NCI-H510A treated with DMSO at 0.1 percent for 48 hours (cell line): ENCODE measurements at places on chromosomes 12 and 14.

DNA sequence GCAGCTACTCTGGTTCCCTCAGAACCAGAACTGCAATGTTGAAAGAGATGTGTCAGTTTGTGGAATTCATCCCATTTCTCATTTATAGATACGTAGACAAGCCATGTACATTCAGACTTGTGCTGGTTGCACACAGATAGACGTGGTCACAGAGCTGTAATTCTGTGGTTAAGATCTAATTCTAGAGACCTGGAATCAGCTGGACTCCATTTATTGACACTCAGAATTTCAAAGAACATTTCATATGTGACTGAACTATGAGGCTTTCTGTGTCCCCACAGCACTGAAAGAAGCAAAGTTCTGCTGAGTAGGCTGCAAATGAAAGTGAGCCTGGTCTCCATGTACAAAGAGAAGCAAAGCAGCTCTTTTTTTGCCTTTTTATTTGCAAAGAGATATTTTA is 220.2 kb upstream of the NAV3 start:
- no peak for DNase-seq

GRCh38 chr14:60301685-60302084 is 52.7 kb downstream of the PPM1A start:
- no peak for DNase-seq

DNA sequence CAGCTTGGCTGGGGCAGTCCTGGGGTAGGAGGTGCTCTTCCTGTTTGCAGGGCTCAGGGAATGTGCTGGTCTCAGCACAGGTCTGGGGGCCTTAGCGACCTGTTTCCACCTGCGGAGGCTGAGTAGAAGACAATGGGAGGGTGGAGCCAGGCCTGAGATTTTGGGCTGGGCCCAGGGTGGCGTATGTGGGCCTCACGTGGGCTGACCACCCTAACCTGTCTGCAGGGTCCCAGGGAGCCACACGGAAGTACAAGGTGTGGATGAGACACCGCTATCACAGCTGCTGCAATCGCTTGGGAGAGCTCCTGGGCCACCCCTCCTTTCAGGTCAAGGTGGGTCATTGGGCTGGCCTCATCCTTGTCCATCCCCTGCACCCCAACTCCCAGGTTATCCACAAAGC is 1.1 kb downstream of the NOC4L start:
- no peak for DNase-seq

DNA sequence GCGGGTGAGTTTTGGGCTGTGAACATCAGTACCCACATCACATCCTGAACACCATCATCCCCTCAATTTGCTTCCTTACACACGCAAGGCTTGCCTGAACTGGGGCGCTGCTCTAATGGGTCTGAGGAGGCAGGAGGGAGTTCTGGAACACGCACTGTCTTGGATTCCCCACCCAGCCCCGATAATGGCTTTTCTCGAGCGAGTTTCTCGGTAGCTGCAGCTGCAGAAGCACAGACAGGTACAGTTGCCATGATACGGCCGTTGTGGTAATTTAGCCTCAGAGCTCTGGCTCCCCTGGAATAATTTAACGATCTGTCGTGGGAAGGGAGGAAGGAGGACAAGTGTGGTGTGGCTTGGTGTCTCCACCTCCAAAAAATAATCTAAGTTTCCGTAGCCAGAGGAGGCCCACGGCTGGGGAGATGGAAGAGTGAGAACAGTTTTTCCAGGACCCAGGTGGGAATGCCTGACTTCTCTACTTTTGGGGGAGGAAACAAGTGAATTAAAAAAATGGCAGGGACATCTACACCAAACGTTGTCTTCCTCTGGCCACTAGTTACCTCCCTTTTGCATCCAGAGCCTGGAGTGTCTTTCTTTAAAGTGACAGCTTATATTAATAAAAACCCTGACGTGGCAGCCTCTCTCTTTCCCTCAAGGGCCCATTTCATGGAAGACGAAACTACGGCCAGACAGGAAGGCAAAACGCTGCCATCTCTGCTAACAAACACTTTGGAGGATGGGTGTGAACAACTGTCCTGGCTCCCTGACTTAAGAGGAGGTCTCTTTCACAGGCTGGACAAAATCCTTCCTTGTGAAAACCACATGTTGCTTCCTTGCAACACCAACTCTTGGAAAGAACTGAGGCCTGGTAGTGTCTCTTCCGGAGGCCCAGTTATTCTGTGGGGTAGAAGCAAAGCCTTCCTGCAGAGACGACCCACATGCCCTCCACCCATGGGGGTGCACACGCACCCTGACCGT is 84.8 kb downstream of the RBM19 start:
- DNase-seq = peak; percentile 40

DNA sequence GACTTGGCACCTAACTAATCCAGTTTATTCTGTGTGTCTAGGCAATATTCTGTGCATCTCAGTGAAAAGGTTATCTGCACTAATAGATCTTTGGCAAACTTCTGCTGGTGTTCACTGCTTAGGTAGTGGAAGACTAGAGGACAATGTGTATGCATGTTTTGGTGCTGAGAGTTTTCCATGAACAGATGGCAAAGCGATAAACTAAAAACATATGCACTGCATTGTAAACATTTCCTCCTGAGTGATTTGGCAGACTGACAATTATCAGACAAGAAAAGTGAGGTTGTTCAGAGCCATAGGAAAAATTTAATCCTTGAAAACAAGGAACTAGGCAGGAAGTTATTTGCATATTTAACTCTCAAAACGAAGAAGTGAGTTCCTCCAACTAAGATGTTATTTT is 400.4 kb downstream of the ATP23 start:
- peak; percentile 32 for DNase-seq

- peak; percentile 79 for DNase-seq
These were observed 9.8 kb downstream of the CTDSP2 start for GRCh38 chr12:57836442-57837375.

GRCh38 chr14:71556730-71557129 is 375.5 kb upstream of the RGS6 start:
- no peak for DNase-seq

DNA sequence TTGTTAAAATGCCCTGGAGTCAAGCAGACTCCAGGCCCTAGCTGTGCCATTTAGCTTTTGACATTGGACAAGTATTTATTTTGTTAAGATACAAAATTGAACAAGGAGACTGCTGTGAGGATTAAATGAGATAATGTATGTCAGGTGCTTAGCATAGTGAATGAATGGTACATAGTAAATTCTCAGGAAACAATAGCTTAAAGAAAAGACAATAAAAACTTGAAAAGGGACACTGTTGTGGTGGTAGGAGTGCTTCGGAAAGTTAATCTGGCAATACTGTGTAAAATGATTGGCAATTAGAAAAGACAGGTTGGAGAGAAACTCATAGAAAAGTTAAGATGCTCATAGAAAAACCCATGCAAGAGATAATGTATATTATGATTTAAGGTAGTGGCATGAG is 19.7 kb downstream of the PALS1 start:
- no peak for DNase-seq

DNA sequence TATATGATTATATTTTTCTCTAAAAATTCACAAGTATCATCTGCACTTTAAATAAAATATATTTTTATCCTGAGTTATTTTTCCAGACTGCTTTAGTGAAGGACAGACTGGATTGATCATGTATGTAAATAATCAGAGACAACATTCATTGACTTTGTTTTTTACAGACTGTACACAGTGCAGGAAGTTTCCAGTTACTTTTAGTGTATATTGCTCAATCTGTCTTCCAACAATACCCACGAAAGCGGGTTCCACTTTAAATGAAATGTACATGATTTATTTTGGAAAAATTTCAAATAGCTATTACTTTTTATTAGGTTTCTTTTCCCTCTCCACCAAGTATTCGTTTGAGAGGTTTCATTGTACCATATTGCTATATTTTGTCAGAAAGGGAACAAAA is 497.0 kb downstream of the FSCB start:
- DNase-seq = no peak

GRCh38 chr12:75482646-75483045 is 2.1 kb downstream of the GLIPR1 start:
- no peak for DNase-seq

- no peak for DNase-seq
These were observed at the start of gene DGLUCY for GRCh38 chr14:91113829-91114078. DGLUCY (plus strand) TSS chr14:91114073; CDS start chr14:91160295, 46,222 bp downstream.

GRCh38 chr12:52320784-52321400 is at the start of gene KRT83:
KRT83 (minus strand) TSS chr12:52321398; CDS start chr12:52321335, 63 bp downstream.
- DNase-seq = no peak

- no peak for DNase-seq
These were observed 56.2 kb downstream of the SDR9C7 start for GRCh38 chr12:56878010-56878339.

DNA sequence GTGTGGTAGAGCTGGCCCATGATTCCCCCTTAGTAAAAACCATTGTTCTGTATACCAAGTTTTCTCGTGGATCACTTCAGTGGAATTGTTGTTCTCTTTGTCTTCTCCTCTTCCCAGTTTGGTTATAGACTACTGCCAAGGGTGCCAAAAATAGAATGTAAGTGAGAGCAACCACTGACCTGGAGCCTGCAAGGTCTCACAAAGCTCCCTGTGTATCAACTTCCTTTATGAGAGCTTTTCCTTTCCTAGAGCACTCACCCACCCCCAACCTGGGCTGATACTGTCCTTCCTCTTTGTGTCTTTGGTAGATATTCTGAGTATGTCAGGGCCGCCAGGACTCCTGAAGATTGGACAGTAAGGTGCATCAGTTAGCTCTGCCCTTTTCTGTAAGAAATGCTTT is 101.0 kb downstream of the SCN8A start:
- DNase-seq = no peak

DNA sequence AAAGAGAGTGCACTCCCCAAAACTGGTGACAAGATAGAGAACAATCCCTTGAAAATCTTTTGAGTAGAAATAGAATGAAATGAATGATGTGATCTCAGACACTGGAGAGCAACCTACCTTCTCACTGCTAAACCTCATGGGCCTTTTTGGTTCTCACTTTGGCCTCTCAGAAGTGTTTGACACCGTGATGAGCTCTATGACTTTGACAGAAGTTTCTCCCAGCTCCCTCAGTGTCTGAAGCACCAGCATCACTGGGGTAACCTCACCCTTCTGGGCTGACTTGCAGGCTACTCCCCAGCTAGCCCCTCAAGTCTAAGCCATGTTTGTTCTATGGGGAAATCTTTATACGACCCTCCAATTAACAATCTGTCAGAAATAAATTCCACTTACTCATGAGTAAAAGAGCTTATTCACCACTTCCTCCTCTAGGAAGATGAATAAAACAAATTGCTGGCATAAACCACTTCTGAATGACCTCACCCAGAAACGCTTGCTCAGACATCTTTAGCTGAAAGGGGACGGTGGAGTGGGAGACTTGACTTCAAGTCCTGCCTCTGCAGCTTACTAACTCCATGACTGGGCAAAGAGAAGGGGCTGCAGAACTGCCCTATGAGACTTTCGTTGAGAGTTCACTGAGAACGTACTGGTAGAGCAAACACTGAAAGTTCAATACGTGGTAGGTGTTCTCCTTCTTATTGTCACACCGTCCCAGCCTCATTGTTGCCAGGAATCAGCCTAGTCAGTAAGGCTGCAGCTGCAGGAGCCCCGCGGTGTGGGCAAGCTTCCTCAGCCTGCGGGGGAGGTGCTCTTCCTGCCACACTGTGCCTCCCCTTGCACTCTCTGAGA is 46.5 kb downstream of the ST8SIA1 start:
- DNase-seq = no peak

DNA sequence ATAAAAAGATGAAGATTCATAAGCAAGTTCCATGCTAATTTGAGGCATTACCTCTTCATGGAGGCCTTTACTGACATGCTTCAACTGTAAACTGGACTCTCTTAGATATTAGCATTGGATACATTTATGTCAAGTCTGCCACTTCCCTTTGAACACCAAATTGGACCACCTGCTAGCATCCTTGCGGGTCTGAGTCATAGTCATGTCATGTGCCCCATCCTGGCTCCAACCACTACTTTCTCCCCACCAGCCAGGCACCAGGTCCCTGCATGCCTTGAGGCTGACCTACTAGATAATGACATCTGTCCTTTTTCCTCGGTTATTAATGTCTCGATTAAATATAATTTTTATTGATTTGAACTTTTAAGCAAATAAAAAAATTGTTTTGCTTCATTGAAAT is 32.9 kb upstream of the EEA1 start:
- DNase-seq = no peak

GRCh38 chr12:553216-554000 is 93.7 kb downstream of the B4GALNT3 start:
- DNase-seq = no peak

DNA sequence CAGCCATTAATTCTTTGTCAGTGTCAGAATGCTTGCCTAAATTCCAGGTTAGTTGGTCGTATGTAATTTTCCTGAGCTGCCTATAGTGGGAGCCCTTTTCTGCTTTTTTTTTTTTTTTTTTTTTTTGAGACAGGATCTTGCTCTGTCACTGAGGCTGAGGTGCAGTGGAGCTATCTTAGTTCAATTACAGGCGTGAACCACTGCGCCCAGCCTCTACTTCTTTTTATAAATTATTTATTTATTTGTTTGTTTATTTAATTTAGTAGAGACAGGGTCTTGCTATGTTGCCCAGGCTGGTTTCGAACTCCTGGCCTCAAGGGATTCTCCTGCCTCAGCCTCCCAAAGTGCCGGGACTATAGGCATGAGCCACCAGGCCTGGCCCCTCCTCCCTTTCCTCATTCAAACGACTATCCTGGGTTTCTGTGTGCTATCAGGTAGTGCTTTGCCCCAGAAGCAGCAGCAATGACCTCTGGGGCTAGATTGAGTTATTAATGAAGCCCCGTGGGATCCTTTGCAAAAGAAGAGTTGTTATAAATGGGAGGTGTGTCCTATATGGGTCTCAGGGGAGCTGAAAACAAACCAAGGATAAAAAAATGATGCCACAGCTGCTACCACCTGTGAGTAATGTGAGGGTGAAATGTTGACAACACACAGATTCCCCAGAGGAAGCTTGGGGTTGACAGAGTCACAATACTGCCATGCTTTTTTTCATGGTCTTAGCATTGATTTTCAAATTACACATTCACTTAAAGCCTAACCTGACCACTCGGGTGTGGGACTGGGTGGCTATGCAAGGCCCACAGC is 34.6 kb upstream of the NFKBIA start:
- no peak for DNase-seq

- DNase-seq = no peak
These were observed 63.3 kb downstream of the SUSD6 start for GRCh38 chr14:69674546-69675244.

DNA sequence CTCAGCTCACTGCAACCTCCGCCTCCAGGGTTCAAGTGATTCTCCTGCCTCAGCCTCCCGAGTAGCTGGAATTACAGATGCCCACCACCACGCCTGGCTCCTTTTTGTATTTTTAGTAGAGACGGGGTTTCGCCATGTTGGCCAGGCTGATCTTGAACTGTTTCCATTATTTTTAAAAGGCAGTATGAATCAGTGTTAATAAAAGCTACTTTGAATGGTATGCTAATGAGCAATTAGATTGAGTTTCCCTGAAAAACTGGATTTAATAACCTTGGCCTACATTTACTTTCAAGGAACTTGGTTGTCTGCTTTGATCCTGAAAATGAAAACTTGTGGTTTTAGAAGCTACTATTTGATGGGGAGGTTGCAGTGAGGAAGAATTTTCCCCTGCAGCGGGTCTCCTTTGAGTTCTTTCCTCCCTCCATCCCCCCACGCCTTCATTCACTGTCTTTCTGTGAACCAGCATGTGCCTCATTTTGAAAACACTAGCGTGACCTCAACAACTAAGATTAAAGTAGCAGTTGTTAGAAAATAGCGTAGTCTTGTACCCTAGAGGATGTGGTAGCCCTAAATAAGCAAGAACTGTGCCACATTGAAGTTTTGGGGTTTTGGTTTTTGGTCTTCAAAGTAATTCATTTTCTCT is 17.8 kb upstream of the RPS6KA5 start:
- no peak for DNase-seq
